ENCODE measurements at places on chromosomes 2 and 18.

- DNase-seq = peak; percentile 22
These were observed 23.9 kb downstream of the PECR start for GRCh38 chr2:216057688-216058193.

DNA sequence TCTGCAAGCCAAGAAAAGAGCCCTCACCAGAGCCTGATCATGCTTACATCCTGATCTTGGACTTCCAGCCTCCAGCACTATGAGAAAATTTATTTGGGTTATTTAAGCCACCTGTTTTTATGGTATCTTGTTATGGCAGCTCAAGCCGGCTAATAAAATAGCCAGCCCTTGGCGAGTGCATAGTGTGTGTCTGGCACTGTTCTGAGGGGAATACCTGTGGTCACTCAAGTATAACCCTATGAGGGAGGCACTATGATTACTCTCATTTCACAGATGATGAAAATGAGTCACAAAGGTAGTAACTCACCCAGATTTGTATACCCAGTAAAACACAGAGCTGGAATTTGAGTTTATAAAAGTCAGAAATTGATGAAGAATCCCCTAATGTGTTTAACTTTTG, 556.9 kb upstream of the SETBP1 start:
- DNase-seq = no peak

GRCh38 chr18:9712611-9713010, 4.5 kb downstream of the RAB31 start:
- no peak for DNase-seq

- no peak for DNase-seq
These were observed 106.3 kb upstream of the GATA6 start for GRCh38 chr18:22063102-22063501.

GRCh38 chr2:113219889-113220641, 46.3 kb downstream of the PSD4 start:
- no peak for DNase-seq

- DNase-seq = no peak
These were observed 50.4 kb downstream of the MMADHC start for GRCh38 chr2:149537092-149537726.

- DNase-seq = no peak
These were observed 257.2 kb upstream of the SYT4 start for GRCh38 chr18:43534511-43534910.

DNA sequence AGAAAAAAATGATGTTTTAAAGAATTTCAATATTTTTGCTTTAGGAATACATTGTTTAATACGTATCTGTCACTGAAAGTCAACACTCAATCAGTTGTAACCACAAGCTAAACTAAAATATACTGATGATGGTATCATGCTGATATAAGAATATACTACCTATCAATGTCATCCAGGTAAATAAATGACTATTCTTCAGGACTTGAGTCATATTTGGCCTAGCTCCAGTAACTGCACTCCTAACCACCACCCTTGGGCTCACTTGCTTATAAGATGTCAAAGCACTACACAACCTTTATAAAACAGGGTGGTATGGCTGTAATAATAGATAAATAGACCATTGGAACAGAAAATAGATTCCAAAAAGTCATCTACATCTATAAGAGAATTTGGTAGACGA, 48.8 kb downstream of the RND3 start:
- DNase-seq = no peak

GRCh38 chr2:76204048-76204447, 493.3 kb upstream of the GCFC2 start:
- DNase-seq = no peak

DNA sequence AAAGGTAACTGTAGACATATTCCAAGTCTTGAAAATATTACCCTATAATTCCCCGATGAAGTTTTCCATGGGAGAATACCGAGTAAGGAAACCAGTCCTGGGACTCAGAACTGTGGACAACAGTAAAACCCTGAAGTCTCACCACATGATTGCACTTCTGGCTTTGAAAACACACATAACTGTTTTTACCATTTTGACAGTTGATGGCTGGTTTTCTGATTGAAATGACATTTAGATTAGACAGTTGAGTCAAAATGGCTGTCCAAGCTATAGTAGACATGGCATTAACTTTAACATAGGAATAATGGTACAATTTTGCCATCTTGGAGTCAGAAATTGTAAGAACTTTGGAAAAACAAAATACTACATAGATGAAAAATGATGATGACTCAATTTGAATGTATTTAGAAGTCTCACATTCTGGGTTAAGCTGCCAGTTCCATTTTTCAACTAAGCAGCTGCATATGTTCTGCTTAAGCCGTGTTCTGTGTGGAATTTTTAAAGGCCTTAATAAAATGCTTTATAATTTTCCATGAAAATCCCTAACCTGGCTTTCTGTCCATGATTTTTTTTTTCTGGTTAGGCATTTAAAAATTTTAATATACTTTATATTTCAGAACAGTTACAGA, 38.3 kb upstream of the WIPF1 start:
- no peak for DNase-seq

DNA sequence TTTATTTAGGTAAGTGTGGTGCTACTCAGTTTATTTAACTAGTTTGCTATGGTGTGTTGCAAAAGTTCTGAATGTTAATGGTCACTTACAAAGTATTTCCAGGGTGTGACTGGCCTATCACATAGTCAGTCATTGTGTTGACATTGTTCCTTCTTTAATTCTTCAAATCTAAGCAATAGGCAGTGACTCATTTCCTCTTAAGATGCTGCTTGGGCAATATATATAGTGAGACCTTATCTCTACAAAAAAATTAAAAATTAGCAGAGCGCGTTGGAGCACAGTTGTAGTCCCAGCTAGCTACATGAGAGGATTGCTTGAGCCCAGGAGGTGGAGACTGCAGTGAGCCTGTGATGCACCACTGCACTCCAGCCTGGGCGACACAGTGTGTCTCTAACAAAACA, 5.8 kb upstream of the CCDC88A start:
- no peak for DNase-seq

DNA sequence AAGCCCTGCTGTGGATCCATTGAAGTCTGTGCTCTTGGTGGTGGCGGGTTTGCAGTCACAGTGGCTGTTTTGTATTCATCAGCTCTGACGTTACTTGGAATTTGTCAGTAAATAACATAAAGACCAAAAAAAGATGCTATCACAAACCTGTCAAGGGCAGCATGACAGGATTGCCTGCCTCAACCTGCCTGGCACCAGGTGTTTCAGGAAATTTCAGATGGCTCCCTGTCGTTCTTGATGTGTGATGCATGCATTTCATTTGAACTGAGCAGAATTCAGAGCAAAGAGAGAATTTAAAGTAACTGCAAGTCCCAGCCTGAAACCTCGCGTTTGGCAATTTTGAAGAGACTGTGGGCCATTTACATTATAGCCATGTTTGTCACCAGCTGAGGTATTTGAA, 50.3 kb upstream of the EPC2 start:
- no peak for DNase-seq

GRCh38 chr2:158499383-158499782, 42.6 kb downstream of the PKP4 start:
- no peak for DNase-seq

DNA sequence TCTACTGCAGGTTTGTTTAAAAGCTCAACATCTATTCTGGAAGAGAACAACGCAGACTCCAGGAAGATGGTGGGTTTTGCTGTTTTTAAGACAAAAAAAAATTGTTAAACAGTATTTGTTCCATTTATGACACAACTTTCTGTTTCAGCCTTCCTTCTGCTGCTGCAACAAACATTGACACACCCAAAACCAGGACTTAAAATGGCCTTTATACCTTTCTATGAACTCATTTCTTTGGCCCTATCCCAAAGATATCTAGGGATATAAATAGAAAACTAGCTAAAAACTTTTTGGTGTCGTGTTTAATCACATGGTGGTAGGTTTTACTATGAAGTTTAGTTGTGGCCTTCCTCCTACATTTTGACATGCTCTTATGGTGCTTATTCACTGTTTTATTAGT, 964 bp upstream of the GALNT3 start:
- DNase-seq = no peak

- DNase-seq = no peak
These were observed 24.6 kb upstream of the RPL31 start for GRCh38 chr2:100977511-100977910.

GRCh38 chr18:52678551-52678950, 338.6 kb downstream of the DCC start:
- DNase-seq = no peak

Data from stimulated activated CD4-positive, alpha-beta T cell treated with anti-CD3 and anti-CD28 coated beads, Interleukin-12 subunit alpha, Interleukin-12 subunit beta, amount 100 ng/mL, for 24 hours (primary cell).